ENCODE measurements at places on chromosomes 6 and 20.

DNA sequence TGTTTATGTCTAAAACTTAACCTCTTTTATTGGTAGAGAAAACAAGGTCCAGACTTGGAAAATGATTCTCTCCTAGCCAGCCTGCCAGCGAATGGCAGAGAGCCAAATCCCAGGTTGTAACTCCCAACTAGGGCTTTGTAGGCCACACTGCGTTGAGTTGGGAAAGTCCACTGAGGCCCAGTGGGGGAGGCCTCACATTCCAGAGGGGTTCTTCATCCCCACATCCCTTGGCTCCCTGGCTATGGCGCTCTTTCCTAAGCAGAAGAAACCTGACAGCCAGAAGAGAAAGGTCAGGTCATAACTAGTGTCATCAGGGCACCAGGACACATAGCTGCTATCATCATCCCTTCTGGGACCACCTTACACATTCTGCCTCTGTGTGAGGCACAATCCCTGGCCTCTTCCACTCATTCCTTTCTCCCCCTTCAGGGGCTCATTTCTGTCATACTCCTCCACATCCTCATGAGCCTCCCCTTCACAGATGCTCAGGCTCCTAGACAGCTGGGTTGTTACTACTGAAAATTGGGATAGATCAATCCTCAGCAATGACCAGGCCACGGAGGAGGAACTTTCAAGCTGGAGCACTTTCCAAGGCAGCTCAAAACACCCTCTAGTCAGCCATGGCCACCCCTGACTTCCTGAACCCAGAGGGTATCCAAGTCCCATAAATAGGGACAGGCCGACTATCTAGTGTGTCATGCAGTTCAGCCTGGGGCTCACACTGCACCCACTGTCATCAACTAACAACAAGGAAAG lies 48.6 kb downstream of the TCP11 start:
- no peak for DNase-seq

DNA sequence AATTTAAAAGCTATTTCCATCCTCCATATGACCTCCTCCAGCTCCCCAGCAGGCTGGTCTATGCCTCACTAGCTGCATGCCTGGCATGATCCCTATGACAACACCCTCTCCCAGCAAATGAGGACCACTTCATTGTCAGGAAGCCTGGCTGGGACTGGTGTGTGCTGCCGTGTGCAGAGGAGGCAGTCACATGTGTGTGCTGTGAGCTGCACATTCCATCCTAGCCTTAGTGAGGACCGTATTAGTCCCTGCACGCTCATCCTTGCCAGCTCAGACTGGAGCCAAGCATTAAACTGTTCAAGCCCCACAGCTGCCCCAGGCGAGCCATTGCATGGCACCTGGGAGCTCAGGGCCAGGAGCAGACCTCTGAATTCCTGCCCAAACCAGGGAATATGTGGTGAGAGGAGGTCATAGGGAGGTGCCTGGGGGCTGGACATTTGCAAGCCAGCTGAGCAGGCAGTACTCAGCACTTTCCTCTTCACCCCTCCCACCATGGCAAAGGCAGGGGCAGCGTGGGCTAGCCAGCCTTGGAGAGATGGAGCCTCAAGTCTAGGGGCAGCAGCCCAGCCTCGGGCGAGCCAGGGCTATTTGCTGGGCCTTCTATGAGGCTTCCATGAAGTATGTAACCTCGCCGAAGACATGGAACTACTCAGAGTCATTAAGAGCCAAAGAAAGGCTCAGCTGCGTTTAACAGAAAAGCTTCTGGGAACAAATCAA lies 8.7 kb upstream of the CCN5 start:
- DNase-seq: no peak

- DNase-seq: no peak
Observed at GRCh38 chr20:39795401-39796272, 833.5 kb downstream of the DHX35 start.

- no peak for DNase-seq
Observed at GRCh38 chr6:113104541-113104940, 752.6 kb upstream of the MARCKS start.

DNA sequence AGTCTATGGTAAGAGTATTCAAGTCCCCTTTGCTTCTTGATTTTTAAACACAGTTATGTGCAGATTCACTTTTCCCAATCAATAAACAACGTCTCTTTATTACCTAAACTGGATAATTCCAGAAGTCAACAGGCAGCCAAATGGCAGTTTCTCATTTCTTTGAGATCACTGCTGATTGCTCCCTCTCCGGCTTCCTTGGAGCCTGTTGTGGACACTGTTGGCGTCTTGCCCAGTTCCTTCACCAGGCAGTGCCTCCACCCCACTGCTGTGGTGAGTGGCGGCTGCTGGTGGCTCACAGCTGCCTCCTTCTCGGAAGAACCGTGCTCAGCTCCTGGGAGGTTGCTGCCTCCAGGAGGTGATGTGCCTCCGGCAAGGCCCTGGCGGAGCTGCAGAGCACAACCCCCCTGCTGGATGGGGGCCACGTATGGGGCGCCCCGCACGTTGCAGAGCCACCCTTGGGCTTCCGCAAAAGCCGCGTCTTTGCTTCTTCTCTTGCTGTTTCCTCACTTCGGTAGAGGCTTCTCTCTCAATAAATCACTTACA lies 105.1 kb upstream of the CNKSR3 start:
- no peak for DNase-seq

- DNase-seq: no peak
Observed at GRCh38 chr6:11113038-11113437, 1.5 kb upstream of the ERVFRD-1 start.

- DNase-seq: no peak
Observed at GRCh38 chr6:151699719-151700118, 107.8 kb upstream of the ESR1 start.

DNA sequence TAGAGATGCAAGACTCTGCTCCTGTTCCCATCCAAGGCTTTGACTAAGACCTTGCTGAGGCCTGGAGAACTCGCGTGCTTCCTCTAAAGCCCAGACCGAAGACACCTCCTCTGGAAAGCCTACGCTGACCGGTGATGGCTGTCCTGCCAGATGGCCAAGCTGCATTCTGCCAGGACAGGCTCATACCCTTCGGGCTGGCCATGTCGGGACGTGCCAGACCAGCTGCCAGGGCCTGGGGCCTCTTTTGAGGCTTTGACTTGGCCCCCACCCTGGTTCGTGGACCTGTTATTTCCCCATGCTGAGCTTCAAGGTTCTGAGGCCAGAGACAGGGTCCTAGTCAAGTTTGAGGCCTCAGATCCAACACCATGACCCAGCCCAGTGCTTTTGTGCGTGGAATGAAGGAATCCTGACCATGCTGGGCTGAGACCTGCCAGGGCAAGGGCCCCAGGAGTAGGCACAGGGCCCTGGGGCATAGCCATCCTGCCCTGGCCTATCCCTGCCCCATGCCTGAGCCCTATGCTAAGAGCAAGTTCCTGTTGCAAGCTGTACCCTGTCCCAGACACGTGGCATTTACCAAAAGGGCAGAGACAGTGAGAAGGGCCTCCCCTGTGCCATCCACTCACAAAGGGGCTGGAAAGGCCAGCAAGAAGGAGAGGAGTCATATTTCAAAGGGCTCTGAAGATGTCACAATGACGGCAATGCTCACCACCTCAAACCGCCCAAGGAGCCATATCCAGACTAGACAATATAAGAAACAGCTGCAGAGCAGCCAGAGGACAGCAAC lies 42.8 kb downstream of the MRPL14 start:
- DNase-seq: no peak

DNA sequence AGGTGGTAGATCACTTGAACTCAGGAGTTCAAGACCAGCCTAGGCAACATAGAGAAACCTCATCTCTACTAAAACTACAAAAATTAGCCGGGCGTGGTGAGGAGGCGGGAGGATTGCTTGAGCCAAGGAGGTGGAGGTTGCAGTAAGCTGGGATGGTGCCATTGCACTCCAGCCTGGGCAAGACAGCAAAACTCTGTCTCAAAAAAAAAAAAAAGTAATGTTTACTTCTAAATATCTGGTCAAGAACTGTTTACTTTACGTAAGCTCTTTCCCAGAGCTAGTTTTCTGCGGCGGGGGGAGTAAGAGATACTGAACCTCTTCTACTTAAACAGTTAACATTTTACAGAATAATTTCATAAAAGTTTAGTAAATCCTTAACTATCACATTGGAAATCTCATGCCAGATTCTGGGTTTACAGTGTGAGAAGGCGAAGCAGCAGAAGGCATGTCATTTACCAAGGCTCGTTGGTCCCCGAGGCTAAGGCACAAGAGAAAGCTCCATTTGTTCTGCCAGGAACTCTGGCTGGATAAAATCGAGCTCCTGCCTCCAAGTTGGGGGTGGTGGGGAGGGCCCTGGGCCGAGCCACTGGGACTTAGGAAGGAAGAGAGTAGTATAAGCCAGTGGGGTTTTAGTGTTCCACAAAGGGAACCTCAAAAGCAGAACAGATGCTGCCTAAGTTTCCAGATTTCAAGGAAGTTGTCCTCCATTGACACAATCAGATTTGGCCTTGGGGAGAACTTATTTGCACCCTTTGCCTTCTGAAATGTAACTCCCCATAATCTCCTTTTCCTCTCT lies 41.7 kb downstream of the ARFGEF2 start:
- DNase-seq: no peak

DNA sequence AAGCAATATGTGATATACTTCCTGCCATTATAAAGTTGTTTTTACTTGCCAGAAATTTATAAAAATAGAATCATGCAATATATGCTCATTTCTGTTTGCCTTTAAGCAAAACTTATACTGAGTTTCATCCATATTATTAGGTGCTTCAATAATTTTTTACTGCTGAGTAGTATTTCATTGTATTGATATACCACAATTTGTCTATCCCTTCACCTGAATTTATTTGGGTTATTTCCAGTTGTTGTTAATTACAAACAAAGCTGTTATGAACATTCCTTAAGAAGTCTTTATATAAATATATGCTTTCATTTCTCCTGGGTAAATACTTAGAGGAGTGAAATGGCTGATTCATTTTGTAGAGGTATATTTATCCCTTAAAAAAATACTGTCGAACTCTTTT lies 864.1 kb downstream of the HACE1 start:
- no peak for DNase-seq

DNA sequence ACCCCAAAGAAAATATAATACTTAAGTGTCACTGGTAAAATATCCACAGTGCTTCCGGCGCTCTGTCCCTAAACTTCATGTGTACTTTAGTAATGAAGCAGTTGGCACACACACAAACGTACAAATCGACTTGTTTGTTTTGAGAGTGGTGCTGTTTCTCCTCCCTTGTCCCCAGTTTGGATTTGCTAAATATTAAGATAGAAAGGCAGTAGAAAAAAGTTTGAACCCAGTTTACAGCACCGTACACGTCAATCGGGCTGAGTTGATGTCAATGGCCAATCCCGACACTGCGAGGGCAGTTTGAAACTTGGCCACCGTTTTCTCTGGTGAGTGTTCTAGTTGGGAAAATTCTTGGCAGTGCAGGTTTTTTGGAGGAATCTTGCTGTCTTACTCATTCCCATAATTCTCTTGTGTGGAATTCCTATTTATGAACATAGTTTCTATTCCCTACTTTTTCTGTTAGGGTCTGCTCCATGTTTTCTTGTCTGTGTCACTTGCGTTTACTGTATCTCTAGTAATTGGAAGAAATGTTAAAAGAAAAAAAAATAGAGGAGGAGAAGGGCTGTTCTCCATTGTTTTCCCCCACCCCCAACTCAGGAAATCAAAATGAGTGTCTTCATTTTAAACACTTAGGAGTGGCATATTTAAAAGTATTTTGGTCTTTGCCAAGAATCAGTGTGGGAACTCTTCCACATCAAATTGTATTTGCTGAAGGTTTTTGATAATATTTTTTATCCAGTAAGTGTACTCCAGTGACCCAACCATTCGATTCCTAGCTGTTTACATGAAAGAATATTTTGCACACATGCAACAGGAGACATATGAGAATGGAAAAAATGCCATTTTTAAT lies 72.3 kb downstream of the OR2B2 start:
- DNase-seq: no peak

GRCh38 chr6:42042108-42042507 lies 8.2 kb upstream of the TAF8 start:
- no peak for DNase-seq

DNA sequence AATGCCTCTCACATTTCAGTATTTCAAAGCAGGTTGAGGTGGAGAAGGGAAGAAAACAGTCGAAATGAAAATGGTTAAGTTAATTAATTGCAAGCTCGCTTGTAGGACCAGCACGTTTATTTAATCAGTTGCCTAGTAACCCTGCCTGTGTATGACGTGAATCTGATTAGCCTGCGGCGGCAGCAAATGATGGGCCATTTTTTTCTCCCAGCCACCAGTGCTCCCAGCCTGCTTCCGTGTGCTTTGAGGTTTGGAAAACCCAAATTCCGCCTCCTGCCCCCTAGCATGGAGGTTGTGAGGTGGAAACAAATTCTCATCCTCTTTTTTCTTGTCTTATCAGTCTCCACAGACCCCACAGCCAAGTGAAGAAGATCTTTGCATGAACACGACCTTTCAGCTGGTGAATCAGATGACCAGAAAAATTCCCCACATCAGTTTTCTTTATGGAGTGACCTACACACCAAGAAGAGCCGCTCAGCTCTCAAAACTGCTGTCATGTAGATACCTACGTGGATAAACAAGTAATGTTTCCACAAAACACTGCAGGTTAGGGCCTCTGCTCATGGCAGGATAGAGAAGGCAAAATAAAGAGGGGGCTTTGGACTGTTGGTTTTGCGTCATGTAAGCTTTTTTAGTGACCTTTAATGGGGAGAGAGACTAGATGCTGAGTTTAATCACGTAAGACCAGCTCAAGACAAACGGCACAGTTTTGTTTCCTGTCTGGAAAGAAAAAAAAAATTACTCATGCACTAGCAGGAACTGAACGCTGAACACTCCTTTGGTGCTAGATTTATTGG lies 572.9 kb upstream of the NOX3 start:
- no peak for DNase-seq

DNA sequence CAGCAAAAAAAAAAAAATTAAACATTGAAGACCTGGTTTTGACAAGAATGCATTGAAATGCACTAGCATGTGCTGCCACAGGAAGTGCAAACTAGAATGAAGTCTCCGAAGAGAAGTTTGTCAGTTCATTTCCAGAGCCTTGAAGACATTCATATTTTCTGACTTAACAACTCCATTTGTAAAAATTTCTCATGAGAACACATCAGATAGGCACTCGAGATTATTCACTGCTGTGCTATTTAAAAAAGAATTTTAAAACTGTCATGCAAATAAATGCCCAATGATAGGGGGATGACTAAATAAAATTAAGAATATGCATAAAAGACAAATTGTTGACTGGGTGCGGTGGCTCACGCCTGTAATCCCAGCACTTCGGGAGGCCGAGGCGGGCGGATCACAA lies 394.6 kb upstream of the JARID2 start:
- DNase-seq: no peak

- DNase-seq: no peak
Observed at GRCh38 chr6:75098709-75099108, 107.1 kb downstream of the COL12A1 start.

Measured in stimulated activated CD4-positive, alpha-beta T cell treated with anti-CD3 and anti-CD28 coated beads, TNF-alpha, amount 100 ng/mL, for 24 hours (primary cell).